ENCODE measurements at places on chromosomes 16 and 17.

GRCh38 chr17:12605222-12605621, 60.5 kb upstream of the MYOCD start:
- no peak for DNase-seq

DNA sequence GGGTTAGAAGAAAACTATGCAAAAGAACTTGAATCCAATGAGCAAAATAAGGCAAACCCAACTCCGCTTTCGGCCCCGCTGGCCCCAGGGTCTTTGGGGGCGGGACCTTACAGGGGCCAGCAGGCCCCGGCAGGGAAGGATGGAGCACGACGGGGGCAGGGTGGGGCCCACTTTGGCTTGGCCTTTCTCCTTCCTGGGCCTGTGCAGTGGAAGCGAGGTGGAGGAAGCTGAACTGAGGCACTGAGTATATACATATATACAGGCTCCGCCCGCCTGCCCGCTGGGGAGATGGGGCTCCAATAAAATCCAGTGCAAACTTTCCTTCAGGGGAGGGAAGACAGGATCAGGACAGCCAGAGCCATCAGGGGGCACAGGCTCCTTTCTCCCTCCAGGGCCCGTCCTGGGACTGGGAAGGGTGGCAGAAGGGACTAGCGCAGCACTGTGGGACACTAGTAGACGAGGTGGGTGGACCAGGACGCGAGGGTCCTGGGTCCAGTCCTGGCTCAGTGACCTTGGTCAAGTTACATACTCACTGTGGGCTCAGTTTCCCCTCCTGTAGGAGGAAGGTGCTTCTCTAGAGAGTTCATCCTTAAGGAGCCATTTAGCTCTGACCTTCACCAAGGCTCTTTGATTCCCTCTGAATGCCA, 20.9 kb upstream of the MPO start:
- DNase-seq: no peak

GRCh38 chr17:72599891-72600290, 479.1 kb downstream of the SOX9 start:
- DNase-seq: no peak

GRCh38 chr17:47934856-47935255, 6.5 kb upstream of the PNPO start:
- DNase-seq: no peak

DNA sequence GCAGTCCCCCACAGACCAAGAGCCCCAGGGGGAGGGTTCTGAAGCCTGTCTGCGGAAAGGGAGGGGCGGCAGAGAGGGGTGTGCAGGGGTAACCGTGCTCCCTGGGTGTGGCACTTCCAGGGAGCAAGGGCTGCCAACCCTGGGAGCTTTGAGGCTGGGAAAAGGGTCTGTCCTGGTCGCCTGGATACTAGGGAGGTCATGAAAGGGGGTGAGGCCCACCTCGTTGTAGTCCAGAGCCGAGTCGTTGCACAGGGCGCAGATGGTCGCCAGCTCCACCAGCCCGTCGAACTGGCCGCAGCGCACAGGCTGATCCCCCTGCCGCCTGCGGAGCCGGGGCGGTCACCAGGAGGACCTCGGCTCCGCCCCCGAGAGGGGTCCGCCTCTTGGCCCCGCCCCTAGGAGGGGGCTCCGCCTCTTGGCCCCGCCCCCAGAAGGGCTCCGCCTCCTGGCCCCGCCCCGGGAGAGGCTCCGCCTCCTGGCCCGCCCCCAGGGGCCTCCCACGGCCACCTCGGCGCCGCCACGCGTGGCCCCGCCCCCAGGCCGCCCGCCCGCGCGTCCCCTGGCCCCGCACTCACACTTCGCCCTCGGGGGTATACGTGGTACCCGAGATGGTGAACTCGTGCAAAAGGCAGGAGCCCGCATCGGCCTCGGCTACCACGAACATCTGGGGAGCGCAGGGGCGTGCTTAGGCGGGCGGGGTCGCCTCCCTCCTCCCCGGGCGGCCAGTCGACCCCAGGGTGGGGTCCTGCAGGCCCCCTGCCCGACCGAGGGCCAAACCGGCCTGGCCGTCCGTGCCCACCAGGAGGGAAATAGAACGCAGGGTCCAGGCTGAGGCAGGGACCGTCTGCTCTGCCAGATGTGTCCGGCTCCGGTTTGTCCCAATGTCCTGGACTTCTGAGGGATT, 19.5 kb downstream of the ATP2A3 start:
- DNase-seq: peak; percentile 50

GRCh38 chr16:10951026-10951425, 6.7 kb downstream of the CLEC16A start:
- no peak for DNase-seq

DNA sequence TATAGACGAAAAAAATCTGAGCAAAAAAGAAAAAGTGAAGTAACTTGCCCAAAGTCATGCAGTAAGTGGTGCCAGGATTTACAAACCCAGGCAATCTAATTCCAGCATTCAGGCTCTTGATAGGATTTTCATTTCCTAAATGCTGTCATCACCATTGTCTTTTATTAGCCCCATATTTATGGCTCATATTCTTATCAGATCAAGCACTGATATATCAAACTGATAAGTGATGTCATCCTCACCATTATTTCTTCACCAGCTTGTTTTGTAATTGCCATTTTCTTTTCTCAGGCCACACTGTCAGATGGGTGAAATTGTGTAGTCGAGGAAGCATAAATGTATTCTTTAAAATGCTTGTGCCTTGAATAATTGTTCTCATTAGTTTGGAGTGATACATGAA, 1.3 kb downstream of the RAD51C start:
- no peak for DNase-seq

- no peak for DNase-seq
Observed at GRCh38 chr16:14476183-14476582, 153.9 kb downstream of the PARN start.

DNA sequence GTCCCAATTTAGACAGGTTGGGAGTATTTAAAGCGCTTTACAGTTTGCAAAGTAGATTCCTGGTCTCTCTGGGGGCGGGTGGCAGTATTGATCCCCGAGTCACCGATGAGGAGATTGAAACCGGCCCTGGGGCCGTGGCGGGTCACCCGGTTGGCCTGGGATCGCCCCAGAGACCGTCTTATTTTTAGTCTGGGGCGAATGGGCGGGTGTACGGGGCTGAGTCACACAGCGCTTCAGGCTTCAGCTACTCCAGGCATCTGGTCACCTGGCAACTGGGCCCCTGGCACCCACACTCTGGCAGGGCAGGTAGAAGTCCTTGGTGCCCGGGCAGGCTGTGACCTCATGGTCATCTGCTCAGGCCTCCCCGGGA, 669 bp downstream of the MIEF2 start:
- DNase-seq: peak; percentile 32

DNA sequence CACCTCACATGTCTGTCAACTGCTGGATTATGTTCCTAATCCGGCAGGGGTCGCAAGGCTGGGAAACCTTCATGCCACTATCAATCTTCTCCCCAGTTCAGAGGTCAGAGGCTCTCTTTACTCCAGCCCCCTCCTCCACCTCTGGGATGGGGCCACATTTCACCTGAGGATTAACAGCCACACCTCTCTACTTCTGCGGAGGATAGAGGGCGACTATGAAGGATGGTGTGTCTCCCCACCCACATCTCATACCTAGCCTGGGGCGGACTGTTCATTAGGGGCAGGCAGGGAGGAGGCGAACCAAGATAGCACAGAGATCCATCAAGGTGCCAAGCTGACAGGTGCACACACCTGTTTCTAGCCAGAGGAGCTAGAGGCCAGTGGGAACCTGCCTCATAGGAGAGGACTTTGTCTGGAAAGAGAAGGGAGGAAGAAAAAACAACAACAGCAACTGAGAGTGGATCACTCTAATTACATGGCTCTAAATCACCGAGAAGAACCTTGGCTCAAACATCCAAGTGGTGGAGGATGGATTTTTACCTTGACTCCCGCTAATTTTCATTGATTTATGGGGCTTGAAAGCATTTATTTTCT, 41.9 kb upstream of the SKAP1 start:
- no peak for DNase-seq

Data from activated B cell treated with CpG ODN at 0.5 μM for 24 hours (primary cell).